ENCODE measurements at places on chromosomes 6 and 20.

GRCh38 chr20:18802012-18802634 lies 11.5 kb upstream of the SCP2D1 start:
- DNase-seq, result no peak

GRCh38 chr6:29708432-29709179 lies 14.6 kb upstream of the HLA-F start:
- DNase-seq, result no peak

DNA sequence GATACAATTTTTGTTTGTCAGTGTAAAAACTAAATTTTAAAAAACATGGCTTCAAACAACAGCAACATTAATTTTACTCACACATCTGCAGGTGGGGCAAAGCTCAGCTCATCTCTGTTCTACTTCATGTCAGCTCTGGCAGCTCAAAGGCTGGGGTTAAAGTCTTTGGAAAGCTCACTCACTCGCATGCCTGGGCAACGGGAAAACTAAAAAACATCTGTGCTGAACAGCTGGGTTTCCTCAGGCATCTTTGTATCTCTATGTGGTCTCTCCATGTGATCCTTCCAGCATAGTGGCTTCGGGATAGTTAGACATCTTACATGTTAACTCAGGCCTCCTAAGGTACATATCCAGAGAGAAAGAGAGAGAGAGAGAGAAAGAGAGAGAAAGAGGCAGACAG lies 499.6 kb downstream of the RFPL4B start:
- no peak for DNase-seq

DNA sequence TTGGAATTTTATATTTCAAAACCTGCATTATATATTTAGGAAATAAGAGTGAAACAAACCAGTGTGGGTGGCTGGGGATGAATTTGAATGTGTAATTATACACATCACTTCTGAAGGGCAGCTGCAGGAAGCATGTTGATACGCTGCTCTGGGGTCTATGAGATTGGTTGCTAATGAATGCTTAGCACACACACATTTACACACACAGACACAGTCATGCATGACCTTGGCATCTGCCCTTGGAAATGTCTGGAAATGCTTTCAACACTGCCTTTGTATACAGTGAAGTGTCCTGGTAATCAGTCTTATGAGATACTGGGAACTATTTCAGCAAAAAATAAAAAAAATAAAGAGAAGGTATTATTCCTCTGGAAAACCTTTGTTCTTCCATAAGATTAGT lies 83.4 kb downstream of the ELOVL4 start:
- DNase-seq, result no peak

DNA sequence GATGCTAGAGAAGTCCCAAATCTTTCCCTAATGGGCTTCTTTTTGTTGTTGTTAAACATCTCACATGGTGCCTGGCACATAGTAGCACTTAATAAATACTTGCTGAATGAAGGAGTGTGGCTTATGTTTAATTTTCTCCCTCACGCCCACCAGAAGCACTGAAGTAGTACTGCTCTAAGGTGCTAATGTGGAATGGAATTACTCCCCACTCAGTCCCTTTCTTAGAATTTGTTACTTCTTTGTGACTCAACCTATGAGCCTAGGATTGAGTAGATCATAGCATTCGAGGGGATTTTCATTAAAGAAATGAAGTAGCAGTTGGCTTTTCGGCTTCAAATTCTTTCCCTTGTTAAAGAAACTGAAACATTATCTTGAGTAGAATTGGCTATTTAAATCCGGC lies 192.8 kb downstream of the CLIC5 start:
- DNase-seq, result no peak

DNA sequence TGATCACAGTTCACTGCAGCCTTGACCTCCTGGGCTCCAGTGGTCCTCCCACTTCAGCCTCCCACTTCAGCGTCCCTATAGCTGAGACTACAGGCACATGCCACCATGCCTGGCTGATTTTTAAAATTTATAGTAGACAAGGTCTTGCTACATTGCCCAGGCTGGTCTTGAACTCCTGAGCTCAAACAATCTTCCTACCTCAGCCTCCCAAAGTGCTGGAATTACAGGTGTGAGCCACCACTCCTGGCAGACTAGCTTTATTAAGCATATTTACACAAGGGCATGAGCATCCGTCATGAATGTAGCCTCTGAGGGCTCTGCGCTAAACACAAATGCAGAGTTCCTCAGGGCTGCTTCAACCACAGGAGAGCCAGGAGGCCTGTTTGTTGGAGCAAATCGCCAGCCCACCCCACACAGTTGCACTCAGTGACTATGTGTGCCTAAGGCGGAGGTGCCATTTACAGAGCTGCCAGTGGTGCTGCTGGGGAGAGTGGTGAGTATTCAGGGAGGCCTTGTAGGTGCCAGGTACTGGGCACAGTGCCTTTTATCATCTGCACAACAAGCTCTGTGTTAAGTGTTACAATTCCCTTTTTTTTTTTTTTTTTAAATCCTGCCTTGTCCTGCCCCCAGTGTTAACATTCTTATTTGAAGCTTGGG lies 78.2 kb downstream of the PSMG4 start:
- DNase-seq, result no peak

DNA sequence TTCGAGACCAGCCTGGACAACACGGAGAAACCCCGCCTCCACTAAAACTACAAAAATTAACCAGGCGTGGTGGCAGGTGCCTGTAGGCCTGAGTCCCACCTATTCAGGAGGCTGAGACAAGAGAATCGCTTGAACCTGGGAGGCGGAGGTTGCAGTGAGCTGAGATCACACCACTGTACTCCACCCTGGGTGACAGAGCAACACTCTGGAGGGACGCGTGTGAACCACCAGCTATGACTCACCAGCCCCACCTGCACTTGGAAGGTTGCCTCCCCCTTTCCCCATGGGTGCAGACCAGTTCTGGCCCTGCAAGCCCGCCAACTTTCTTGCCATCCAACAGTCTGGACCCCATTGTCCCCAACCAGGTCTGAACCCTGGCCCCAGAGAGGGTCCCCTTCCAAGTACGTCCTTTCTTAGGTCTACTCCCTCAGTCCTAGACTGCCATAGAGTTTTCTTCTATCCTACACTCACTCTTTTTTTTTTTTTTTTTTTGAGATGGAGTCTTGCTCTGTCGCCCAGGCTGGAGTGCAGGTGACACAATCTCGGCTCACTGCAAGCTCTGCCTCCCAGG lies 29.2 kb downstream of the ATP9A start:
- no peak for DNase-seq

GRCh38 chr6:35297601-35298481 lies at the start of gene DEF6:
DEF6 (plus strand) TSS chr6:35297818; CDS start chr6:35297857, 39 bp downstream.
- DNase-seq, result peak; percentile 90
